Activated CD8-positive, alpha-beta T cell treated with anti-CD3 and anti-CD28 coated beads, Interleukin-2, amount 10 ng/mL, durations not matched to agents 7 days and 5 days (primary cell): ENCODE measurements at places on chromosomes 5 and 9.

- no peak overlapping the region for H3K4me3 ChIP-seq
- H3K27me3 ChIP-seq, result no peaks in the 10 kb centered on the region
- H3K4me1 ChIP-seq, result no peaks in the 10 kb centered on the region
- H3K27ac ChIP-seq, result no peak overlapping the region
Observed at GRCh38 chr5:130923543-130924124, 241.4 kb downstream of the HINT1 start.

DNA sequence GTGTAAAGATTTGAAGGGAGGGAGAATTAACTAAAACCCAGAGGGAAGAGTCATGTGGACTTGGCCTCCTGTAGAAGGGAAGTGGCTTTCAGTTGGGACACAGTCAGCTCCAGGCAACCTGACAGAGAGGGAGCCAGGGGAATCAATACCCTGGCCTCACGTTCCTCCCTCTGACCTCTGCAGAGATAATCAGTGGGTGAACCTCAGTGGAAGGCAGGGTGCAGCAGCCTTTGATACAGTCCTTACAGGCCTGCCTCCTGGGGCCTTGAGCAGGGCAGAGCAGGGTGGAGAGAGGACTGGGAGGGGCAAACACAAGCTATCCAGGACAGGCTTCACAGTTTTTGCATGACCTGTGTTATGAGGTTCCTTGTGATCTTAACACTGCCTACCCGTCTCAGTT is 61.9 kb upstream of the GPBP1 start:
- no peak overlapping the region for H3K4me3 ChIP-seq
- no peak overlapping the region for H3K27ac ChIP-seq
- H3K4me1 ChIP-seq, result peaks cover 27% of the 10 kb centered on the region
- no peak for DNase-seq
- H3K36me3 ChIP-seq, result no peaks in the 10 kb centered on the region

DNA sequence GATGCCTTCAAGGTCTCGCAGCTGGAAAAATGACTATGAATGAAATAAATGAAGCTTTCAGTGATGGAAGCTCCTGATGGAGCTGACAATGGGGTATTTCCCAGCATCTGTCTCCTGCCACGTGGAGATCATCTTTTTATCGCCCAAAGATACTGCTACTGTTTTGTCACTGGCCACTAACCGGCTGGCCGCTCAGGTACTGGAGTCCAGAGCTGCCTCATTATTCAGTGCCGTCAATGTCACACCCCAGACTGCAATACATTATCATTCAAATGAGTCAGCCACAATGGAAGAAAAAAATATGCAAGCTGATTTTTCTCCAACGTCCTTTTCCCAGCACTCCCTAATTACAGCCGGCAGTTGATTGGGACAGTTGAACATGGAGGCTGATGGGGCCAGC is 280.4 kb downstream of the ZSWIM6 start:
- no peak overlapping the region for H3K4me3 ChIP-seq
- no peak overlapping the region for H3K27ac ChIP-seq
- no peaks in the 10 kb centered on the region for H3K4me1 ChIP-seq
- peaks cover 12% of the 10 kb centered on the region for H3K27me3 ChIP-seq
- H3K36me3 ChIP-seq, result no peaks in the 10 kb centered on the region

- H3K36me3 ChIP-seq, result no peaks in the 10 kb centered on the region
- H3K4me3 ChIP-seq, result no peak overlapping the region
- no peak overlapping the region for H3K27ac ChIP-seq
- H3K4me1 ChIP-seq, result no peaks in the 10 kb centered on the region
Observed at GRCh38 chr9:35553670-35554543, 51.2 kb upstream of the TESK1 start.

DNA sequence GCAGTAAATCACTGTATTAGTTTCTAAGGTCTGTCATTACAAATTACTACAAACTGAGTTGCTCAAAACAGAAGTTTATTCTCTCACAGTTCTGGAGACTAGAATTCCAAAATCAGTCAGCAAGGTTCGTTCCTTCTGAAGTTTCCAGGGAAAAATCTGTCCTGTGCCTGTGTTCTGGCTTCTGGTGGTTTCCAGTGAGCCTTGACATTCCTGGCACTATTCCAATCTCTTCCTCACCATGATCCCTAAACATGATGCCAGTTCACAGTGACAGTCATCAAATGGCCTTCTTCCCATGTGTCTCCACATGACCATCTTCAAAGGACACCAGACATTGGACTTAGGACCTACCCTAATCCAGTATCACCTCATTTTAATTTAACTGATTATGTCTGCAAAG is 351.4 kb downstream of the PLK2 start:
- H3K27me3 ChIP-seq, result no peaks in the 10 kb centered on the region
- no peaks in the 10 kb centered on the region for H3K36me3 ChIP-seq
- no peak for DNase-seq
- no peaks in the 10 kb centered on the region for H3K4me1 ChIP-seq
- no peak overlapping the region for H3K4me3 ChIP-seq
- H3K27ac ChIP-seq, result no peak overlapping the region

GRCh38 chr9:129885018-129885669 is 49.9 kb downstream of the USP20 start:
- no peaks in the 10 kb centered on the region for H3K27me3 ChIP-seq
- H3K36me3 ChIP-seq, result peaks cover 71% of the 10 kb centered on the region
- H3K4me1 ChIP-seq, result peaks cover 63% of the 10 kb centered on the region
- peak overlapping the region; percentile 90 for H3K4me3 ChIP-seq
- peak; percentile 62 for DNase-seq

DNA sequence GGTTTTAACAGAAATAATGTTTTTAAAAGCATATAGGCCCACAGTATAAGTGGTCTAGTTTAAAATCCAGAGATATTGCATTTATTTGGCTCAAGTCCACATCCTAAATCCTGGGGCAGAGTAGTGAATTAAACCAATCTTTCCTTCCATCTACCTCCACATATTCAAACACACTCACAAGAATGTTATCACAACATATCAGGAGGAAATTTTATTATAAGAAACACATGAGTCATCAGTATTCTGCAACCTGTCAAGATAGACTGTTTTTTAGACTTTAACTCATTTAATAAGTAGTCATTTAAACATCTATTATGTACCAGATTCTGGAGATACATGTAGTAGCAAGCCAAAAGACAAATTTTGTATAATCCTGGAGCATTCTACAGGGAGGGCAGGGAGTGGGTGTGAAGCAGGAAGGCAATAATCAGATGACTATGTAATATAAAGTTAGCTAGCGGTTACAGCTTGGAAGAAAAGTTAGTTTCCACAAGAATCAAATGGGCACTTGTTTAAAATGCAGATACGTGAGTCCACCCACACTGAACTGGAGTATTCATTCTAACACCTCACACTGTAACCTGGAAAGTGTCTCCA is 187.3 kb upstream of the PIK3R1 start:
- no peaks in the 10 kb centered on the region for H3K4me1 ChIP-seq
- H3K27me3 ChIP-seq, result no peaks in the 10 kb centered on the region
- H3K27ac ChIP-seq, result no peak overlapping the region
- no peak overlapping the region for H3K4me3 ChIP-seq
- DNase-seq, result no peak
- no peaks in the 10 kb centered on the region for H3K36me3 ChIP-seq

GRCh38 chr9:89666950-89667349 is 62.1 kb downstream of the GADD45G start:
- no peak overlapping the region for H3K4me3 ChIP-seq
- peaks cover 15% of the 10 kb centered on the region for H3K27me3 ChIP-seq
- peaks cover 3% of the 10 kb centered on the region for H3K36me3 ChIP-seq
- no peak for DNase-seq
- H3K4me1 ChIP-seq, result peaks cover 20% of the 10 kb centered on the region

GRCh38 chr5:26763215-26763614 is 275.2 kb downstream of the CDH9 start:
- H3K36me3 ChIP-seq, result no peaks in the 10 kb centered on the region
- H3K27me3 ChIP-seq, result no peaks in the 10 kb centered on the region
- H3K4me3 ChIP-seq, result no peak overlapping the region
- no peak overlapping the region for H3K27ac ChIP-seq
- no peaks in the 10 kb centered on the region for H3K4me1 ChIP-seq

DNA sequence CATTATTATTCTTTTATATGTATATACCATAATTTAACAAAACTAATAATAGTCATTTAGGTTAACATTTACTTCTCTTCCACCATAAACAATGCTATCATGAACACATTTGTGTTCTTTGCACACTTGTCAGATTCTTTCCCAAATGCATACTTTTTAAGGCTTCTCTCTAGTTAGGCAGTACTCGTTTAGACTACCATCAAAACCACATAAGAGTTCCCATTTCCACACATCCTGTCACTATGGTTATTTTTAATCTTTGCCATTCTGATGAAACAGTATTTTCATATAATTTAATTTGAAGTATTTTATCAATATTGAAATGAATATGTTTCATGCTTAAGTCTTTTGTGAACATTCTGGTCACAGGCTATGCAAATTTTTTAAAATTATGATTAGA is 15.1 kb downstream of the DROSHA start:
- H3K4me1 ChIP-seq, result peaks cover 6% of the 10 kb centered on the region
- no peaks in the 10 kb centered on the region for H3K27me3 ChIP-seq
- DNase-seq, result no peak
- peak overlapping the region; percentile 9 for H3K4me3 ChIP-seq

DNA sequence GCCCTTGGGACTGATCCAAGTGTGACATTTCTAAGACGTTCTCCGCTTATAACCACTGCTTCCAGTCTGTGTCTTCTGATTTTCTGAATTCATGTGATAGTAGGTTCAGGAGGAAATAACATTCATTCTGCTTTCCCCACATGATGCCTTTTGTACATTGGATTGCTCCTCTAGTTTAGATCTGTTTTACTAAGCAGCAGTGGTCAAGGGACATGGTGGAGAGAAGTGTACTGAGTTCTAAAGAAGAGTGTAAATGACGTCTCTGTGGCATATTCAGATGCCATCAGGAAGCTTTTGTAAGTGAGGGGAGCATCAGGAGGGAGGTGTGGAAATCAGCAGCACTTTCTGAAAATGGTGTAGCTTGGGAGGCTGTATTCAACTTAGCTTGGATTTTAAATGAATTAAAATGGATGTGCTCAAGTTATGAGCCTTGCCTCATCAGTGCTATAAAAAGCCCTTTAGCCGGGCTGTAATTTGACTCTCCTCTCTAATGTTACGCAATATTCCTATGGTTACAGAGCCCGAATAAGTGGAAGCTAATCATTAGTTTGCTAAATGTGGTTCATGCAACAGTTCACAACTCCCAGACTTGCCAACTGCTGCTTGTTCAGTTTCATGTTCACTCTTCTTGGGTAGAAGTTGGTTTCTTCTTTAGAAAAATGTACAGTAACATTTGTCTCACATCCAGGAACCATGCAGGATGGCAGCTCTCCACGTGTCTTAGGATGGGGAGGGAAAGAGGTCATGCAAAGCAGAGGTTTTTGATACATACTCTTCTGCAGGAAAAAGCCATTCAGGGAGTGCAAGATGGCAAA is 281.3 kb downstream of the ARHGAP26 start:
- peaks cover 33% of the 10 kb centered on the region for H3K4me1 ChIP-seq
- H3K36me3 ChIP-seq, result peaks cover 20% of the 10 kb centered on the region
- no peak for DNase-seq

DNA sequence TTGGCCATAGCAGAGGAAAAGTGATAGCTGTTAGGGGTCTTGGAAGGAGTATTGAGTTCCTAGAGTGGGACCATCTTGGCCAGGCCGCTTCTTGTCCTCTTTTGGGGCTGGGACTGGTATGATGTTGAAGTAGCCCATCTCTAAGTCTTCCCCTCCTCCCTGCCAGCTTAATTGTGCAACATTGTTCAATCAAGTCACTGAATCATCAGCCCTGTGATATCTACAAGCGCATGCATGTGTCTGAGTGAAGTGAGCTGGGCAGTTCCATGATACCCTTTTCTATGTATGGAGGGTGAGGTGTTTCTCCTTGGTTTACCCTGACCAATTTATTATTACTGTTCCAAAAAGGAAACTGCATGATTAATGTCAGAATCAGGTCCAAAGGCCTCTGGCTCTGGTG is 112.2 kb downstream of the C9orf152 start:
- no peaks in the 10 kb centered on the region for H3K36me3 ChIP-seq
- DNase-seq, result no peak
- H3K4me1 ChIP-seq, result no peaks in the 10 kb centered on the region
- no peak overlapping the region for H3K4me3 ChIP-seq

GRCh38 chr9:73434826-73435225 is 283.2 kb downstream of the ANXA1 start:
- H3K4me1 ChIP-seq, result no peaks in the 10 kb centered on the region
- DNase-seq, result no peak
- no peaks in the 10 kb centered on the region for H3K36me3 ChIP-seq
- no peaks in the 10 kb centered on the region for H3K27me3 ChIP-seq

DNA sequence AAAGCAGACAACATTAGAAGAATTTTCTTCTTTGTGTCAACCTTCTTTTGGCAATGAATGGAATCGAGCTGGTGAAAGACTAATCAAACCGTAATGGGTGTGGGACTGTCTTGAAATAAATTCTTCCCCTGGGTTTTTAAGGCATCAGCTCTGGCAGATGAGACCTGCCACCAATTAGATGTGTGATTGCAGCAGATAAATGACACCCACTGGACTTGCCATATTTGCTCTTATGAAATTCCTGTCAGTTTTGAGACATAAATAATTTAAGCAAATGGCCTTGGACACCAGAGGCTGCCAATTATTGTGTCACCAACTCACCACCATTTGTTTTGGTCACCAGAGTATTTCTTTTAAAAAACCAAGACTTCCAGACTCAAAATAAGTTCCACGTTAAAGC is 135.9 kb upstream of the RGMB start:
- no peaks in the 10 kb centered on the region for H3K27me3 ChIP-seq
- H3K36me3 ChIP-seq, result no peaks in the 10 kb centered on the region
- H3K27ac ChIP-seq, result no peak overlapping the region
- DNase-seq, result no peak
- no peaks in the 10 kb centered on the region for H3K4me1 ChIP-seq
- no peak overlapping the region for H3K4me3 ChIP-seq

DNA sequence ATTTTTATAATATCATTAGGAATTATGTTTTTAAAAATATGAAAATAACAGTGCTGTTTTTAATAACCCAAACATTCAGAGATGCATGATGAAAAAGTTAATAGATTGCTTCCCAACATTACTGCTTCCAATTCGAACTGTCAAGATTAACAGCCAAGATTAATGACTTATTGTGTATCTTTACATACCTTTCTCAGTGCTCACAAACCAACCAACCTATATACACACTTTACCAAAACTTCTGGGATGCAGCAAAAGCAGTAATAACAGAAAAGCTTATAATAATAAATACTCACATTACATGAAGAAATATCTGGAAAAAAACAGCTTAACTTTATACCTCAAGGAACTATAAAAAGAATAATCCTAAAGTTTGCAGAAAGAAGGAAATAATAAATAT is 82.1 kb downstream of the TMEM232 start:
- H3K4me1 ChIP-seq, result no peaks in the 10 kb centered on the region
- no peaks in the 10 kb centered on the region for H3K36me3 ChIP-seq
- peaks cover 5% of the 10 kb centered on the region for H3K27me3 ChIP-seq
- DNase-seq, result no peak

GRCh38 chr5:9927521-9927997 is 297.4 kb upstream of the TAS2R1 start:
- no peak overlapping the region for H3K4me3 ChIP-seq
- no peaks in the 10 kb centered on the region for H3K27me3 ChIP-seq
- H3K27ac ChIP-seq, result no peak overlapping the region
